Nephron progenitor cell (in vitro differentiated cells): ENCODE measurements at places on chromosomes 6 and 20.

- no peak overlapping the region for H3K27ac ChIP-seq
- no peaks in the 10 kb centered on the region for H3K4me1 ChIP-seq
- H3K4me3 ChIP-seq = no peak overlapping the region
- peaks cover 7% of the 10 kb centered on the region for H3K27me3 ChIP-seq
- H3K36me3 ChIP-seq = peaks cover 3% of the 10 kb centered on the region
These were observed 141.3 kb upstream of the EXOC2 start for GRCh38 chr6:834190-834589.

DNA sequence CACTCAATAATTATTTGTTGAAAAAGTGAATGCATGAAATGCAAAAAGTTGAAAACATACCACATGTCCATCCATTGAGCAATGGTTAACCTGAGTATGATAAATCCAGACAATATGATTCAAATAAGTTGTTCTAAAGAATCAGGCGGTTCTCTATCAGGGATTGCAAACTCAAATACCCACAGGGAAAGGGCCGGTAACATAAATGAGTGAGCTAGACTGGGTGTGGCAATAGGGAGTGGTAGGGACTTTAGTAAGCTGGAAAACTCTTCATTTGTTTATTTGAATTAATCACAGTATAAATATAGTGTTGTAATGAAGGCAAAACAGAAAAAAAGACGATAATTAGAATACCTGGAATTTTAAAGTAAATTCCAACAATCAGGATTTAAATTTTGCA, 106.3 kb downstream of the BCAS1 start:
- H3K36me3 ChIP-seq = no peaks in the 10 kb centered on the region
- H3K27ac ChIP-seq = no peak overlapping the region
- peaks cover 22% of the 10 kb centered on the region for H3K4me1 ChIP-seq
- H3K27me3 ChIP-seq = peaks cover 2% of the 10 kb centered on the region

GRCh38 chr6:3875486-3875885, 26.3 kb downstream of the FAM50B start:
- peaks cover 39% of the 10 kb centered on the region for H3K27me3 ChIP-seq
- H3K27ac ChIP-seq = no peak overlapping the region
- no peaks in the 10 kb centered on the region for H3K4me1 ChIP-seq
- no peak for DNase-seq

- peaks cover 12% of the 10 kb centered on the region for H3K4me1 ChIP-seq
- H3K27me3 ChIP-seq = no peaks in the 10 kb centered on the region
- no peak overlapping the region for H3K4me3 ChIP-seq
- no peak for DNase-seq
- H3K36me3 ChIP-seq = peaks cover 21% of the 10 kb centered on the region
- peak overlapping the region; percentile 54 for H3K27ac ChIP-seq
These were observed 203.7 kb downstream of the CDKAL1 start for GRCh38 chr6:20737912-20738311.

DNA sequence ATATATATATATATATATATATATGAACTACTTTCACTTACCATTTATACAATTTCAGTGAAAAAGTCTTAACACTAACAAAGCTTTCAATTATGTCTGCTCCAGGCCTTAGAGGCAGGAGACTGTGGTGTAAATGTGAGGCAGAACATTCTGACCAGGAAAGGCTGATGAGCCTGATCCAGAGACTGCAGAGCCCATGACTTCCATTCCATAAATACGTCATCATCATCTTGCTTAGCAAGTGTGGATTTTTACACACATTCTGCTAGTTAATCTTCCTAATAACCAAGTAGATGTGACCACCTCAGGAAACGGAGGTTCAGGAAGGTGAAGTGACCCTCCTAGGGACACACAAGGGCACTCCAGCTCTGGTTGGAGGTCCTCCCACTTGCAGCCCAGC, 14.9 kb downstream of the TRERF1 start:
- peaks cover 29% of the 10 kb centered on the region for H3K4me1 ChIP-seq
- no peak for DNase-seq
- peaks cover 21% of the 10 kb centered on the region for H3K27me3 ChIP-seq
- peaks cover 26% of the 10 kb centered on the region for H3K36me3 ChIP-seq
- H3K4me3 ChIP-seq = no peak overlapping the region
- H3K27ac ChIP-seq = no peak overlapping the region

GRCh38 chr6:37680668-37681067, 17.0 kb downstream of the MDGA1 start:
- H3K27ac ChIP-seq = no peak overlapping the region
- peaks cover 53% of the 10 kb centered on the region for H3K4me1 ChIP-seq
- DNase-seq = no peak
- H3K36me3 ChIP-seq = no peaks in the 10 kb centered on the region

- no peaks in the 10 kb centered on the region for H3K27me3 ChIP-seq
- no peaks in the 10 kb centered on the region for H3K4me1 ChIP-seq
- H3K4me3 ChIP-seq = no peak overlapping the region
- DNase-seq = no peak
- H3K27ac ChIP-seq = no peak overlapping the region
These were observed 128.8 kb upstream of the PDE7B start for GRCh38 chr6:135722679-135723078.
